Fibroblast of skin of abdomen (primary cell): ENCODE measurements at places on chromosomes 6 and 20.

- DNase-seq: no peak
These were observed 140.6 kb upstream of the SLC22A16 start for GRCh38 chr6:110617057-110617456.

GRCh38 chr6:35082046-35082732 lies 59.0 kb downstream of the TCP11 start:
- DNase-seq: no peak

- DNase-seq: no peak
These were observed 44.5 kb downstream of the PXDC1 start for GRCh38 chr6:3707024-3707423.

GRCh38 chr6:112620812-112621569 lies 273.9 kb downstream of the RFPL4B start:
- peak; percentile 55 for DNase-seq

- no peak for DNase-seq
These were observed 627.5 kb downstream of the PKHD1 start for GRCh38 chr6:51459958-51460357.

GRCh38 chr6:108179741-108180140 lies 13.9 kb downstream of the NR2E1 start:
- no peak for DNase-seq

DNA sequence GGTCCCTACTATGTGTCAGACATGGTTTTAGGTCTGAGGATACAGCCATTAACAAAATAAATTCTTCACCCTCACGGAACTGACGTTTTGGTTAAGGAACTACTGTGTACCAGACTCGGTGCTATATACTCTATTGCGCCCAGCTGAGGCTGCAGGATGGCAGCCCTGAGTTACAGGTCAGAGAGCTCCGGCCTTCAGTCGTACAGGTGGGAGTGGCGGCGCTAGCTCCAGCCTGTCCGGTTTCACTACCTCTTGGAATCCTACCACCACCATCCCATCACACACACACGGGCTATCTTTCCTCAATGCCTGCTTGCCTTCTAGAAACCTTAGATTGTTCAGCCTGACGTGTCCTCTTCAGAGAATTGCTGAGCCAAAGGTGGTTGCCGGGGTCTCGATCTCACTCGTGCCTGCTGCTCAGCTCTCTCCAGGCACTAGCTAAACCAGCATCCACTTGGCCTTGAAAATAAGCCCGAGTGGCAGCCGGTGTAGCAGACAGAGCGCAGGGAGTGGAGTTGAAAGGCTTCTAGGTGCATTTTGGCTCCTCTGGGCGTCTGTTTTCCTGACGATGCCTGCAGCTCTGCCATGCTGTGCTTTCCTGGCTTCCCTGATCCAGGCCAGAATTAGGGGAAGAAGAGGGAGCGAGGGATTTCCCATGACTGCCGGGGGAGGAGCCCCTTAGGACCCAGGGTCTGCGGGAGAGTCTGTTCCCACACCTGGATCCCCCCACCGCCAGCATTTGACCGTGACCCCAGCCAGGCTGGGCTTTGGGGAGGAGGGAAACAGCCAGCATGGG lies 1.1 kb upstream of the TCF15 start:
- no peak for DNase-seq

- no peak for DNase-seq
These were observed 8.4 kb downstream of the ADAM33 start for GRCh38 chr20:3673221-3674070.

GRCh38 chr6:159260208-159260607 lies 91.0 kb downstream of the FNDC1 start:
- no peak for DNase-seq

DNA sequence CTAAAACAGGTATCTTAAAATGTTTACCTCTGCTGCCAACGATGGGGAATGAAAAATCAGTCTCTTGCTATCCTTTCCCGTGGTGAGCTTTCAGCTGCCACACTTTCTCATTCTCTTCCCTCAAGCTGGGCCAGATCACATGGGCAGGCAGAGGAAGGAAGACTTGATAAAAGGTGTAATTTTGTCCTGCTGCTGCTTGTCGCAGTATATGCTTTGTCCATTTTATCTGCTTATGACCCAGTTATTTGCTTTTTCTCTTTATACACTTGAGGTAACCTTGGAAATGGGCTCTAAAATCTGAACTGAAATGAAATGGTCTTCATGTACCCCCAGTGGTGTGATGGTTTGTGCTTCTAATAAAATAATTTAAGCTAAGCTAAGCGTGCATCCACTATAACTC lies 695.9 kb upstream of the FLRT3 start:
- no peak for DNase-seq

- peak; percentile 74 for DNase-seq
These were observed 114.2 kb upstream of the BEND6 start for GRCh38 chr6:56840467-56841380.

DNA sequence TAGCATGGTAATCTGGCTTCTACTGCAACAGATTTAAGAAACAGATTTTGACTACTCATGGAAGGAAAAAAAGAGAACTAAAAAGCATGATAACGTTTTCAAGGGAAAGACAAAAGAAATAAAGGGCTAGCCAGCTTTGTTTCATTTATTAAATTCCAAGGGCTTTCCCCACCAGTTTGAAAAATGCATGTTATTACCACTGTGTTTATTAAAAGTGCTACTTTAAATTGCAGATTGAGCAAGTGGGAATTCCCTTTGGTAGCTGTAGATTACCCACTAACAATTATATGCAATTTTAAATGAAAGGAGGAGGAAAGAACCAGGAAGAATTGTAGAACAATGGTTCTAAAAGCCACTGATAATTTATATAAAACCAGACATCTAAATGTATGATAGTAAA lies 40.6 kb upstream of the NHSL1 start:
- DNase-seq: no peak

- DNase-seq: no peak
These were observed 3.9 kb upstream of the TRDN start for GRCh38 chr6:123640567-123641187.

DNA sequence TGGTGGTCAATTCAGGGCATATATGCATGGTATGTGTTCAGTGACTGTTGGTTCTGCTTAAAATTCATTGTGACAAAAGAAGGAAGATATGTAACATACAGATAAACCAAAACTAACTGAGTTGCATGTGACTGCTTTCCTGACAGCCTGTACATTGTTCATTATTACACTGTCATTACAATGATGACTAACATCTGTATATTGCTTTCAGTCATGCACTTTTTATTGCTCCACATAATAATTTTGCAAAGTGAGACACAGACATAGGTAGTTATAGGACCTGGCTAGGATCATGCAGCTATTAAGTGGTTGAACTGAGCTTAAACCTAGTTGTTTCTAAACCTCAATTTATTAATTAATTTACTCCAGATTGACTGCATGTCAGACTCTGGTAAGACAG lies 703.2 kb downstream of the HDGFL1 start:
- peak; percentile 5 for DNase-seq

DNA sequence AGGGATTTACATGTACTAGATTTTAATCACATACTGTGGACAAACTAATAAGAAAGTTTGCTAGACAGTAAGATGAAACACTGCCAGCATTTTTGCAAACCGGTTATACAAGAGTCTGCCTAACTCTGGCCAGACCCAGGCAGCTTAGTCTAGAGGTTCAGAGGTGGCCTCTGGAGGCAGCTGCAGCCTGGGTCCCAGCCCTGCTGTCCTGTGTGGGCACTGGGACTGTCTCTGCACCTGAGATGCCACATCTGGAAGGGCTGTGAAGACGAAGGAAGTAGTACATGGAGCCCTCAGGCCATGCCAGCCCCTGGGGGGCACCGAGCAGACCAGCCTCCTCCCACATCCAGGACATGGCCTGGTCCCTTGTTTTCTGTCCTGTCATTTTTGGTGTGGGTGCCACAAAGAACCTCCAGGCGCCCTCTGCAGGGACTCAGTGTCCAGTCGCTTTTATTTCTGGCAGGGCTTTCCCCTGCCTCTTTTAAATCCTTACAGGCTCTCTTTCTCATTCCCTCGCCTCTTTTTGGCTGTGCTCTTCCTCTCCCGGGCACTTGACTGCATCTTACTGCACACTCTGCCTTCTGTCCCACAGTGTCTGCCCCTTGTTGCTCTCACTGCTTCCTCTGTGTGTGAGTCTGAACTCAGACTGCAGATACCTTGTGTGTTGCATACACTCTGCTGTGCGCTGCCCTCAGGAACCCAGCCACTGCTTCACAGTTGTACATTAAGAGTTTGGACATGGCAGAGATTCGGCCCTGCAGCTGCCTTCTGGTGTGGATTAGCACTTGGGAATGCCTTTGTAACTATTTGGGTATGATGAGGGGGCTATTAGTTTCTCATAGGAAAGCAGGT lies 216.7 kb downstream of the ZDHHC14 start:
- DNase-seq: peak; percentile 15

GRCh38 chr20:51189814-51190782 lies 167.2 kb upstream of the KCNG1 start:
- DNase-seq: no peak

DNA sequence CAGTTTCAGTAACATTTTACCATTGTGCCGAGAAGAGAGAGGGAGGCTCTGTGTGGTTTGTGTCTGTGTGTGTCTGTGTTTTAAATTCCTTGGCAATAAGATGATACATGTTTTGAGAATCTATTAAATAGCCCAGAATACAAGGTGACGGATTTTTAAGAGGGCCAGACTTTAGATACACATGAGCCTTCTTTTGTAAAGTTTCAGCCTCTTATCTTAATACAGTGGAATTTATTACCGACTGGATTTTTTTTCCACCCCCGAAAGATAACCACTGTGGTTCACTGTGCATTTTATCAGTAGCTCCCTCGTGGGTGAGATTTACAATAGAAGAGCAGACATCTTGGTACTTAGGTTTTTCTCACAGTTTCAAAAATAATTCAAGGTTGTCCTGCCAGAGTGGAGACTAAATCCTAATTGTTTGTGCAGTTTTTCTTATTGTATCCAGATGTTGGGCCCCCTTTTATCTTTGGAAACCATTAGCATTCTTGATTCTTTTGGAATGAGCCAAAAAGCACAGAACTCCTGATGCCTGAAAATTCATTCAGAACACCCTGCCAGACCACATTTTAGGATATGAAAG lies 49.9 kb downstream of the STK4 start:
- DNase-seq: peak; percentile 57

- no peak for DNase-seq
These were observed 3.1 kb downstream of the ZUP1 start for GRCh38 chr6:116665464-116665863.

- no peak for DNase-seq
These were observed 6.5 kb upstream of the RNF24 start for GRCh38 chr20:4021906-4022305.
